ENCODE measurements at places on chromosomes 13 and 19.
A peak's percentile ranks its signal among the peaks of the same experiment; 100 is the strongest.

DNA sequence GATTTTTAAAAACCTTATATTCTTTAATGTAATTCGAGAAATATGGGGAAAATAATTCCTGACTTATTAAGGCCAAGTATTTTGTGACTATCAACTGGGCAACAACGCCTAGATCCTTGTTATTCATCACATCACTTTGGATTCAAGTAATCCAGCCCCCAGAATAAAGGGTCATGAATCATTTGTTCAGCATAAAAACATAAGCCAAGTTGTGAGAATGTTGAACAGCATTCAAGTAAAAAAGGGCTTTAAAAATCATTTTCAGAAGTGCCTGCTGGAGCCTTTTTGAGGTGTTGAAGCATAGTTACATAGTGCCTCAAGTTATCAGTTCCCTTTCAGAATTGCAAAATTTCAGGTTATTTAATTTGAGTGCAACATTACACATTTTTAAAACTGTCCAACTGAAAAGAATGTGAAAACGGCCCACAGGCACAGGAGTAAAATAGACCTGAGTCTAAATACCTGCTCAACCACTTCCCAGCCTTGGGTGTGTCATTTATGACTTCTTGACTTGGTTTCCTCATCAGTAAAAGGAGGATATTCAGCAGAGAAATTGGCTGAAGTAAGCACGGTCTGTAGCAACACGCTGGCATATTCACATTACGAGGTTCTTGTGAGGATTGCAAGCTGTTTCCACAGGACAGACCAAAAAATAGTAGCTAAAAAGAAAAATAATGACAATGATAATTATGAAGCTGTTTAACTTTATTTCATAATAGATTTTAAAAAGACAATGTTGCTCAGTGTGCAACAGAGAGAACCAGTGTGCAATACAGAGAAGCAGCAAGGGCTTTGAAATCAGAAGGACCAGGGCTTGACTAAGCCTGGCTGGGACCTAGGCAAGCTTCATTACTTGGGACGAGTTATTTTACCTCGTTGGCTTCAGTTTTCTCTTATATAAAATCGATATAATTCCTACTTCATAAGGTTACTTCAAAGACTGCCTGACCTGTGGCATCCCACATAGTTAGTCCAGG is 56.6 kb downstream of the MBNL2 start:
- DNase-seq, result no peak

GRCh38 chr19:7983286-7983950 is 22.0 kb downstream of the ELAVL1 start:
- no peak for DNase-seq

DNA sequence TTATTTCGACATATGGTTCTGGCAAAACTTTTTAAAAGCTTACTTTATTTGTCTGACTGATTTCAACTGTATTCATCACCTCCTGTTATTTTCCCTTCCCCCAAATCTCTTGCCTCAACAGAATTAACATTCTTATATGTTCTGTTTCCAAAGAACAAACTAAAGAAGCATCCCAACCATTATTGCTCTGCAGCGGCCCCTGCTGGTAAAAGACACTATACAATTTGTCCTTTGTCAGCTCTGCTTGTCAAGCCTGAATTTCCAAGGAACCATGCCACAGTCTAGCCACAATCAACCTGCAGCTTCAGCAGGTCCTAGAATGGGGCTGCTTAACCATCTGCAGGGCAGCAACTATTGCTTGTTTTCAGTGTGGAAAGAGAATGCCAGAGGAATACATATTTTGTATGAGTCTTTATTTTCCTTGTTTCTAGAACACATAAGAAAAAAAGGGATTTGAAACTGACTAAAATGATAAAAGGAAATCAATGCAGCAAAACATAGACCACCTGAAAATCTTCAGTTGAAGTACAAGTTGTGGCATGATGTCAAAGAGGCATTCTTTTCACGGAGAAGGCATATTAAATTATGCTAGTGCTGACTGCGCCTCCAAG is 845.3 kb downstream of the DIAPH3 start:
- peak; percentile 39 for DNase-seq

GRCh38 chr13:27827646-27828045 is 35.4 kb downstream of the GSX1 start:
- no peak for DNase-seq

- DNase-seq, result no peak
These were observed 39.4 kb downstream of the VSTM2B start for GRCh38 chr19:29565171-29565570.

DNA sequence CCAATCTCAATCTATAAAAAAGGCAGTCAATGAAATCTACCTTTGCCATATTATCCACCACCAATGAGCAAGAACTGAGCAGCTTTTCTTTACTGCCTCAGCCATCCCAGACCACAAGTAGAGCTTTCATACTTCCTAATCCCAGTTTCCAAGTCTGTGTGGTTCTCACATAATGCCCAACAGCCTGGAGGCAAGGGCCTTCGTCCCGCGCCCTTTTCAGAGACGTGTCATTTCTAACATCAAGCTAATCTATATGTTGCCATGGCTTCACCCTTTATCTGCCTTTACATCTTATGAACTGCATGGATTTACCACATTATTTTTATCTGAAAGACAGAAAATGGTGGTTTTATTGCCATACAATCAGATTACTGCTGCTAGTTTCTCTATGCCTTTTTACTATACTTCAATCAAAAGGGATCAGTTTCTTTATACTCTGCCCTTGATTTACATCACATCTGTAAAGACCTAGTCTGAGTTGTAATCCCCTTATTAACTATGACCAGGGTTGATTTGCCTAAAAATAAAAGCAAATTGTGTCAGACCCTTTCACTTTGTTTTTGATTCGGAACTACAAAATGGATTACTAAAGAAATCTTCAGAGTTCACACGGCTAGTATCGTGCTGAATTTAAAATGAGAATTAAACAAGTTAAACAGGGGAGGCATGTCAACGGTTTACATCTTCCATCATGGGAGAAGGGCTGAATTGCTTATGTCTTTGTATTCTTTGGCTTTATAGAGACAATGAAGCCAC is 5.9 kb downstream of the EFNB2 start:
- DNase-seq, result no peak

DNA sequence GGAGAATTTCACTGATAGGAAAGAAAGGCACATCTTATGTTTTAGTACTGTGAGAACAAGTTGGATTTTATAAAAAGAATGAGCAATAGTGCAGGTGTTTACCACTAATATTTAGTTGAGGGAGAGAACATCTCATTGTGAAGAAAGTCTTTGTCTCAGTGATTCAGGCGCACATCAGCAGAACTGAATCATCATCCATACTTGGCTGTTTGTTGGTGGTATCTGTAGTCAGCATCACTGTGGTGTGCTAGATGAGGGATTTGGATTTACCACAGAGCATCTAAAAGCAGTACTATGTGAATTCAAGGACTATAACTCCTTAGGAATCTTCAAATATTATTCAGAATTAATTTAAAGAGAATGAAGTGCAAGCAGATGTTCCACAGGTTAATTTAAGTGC is 1380.5 kb upstream of the ATXN8OS start:
- DNase-seq, result no peak

- DNase-seq, result no peak
These were observed 184.1 kb downstream of the ZNF536 start for GRCh38 chr19:30556230-30556711.

GRCh38 chr13:88925954-88926353 is 1254.8 kb downstream of the SLITRK5 start:
- DNase-seq, result no peak

- no peak for DNase-seq
These were observed 436.8 kb downstream of the FGF14 start for GRCh38 chr13:101965096-101965495.

GRCh38 chr19:9406798-9407352 is 28.5 kb downstream of the ZNF266 start:
- DNase-seq, result peak; percentile 33

GRCh38 chr13:20492641-20493040 is 33.0 kb downstream of the CRYL1 start:
- DNase-seq, result peak; percentile 50

DNA sequence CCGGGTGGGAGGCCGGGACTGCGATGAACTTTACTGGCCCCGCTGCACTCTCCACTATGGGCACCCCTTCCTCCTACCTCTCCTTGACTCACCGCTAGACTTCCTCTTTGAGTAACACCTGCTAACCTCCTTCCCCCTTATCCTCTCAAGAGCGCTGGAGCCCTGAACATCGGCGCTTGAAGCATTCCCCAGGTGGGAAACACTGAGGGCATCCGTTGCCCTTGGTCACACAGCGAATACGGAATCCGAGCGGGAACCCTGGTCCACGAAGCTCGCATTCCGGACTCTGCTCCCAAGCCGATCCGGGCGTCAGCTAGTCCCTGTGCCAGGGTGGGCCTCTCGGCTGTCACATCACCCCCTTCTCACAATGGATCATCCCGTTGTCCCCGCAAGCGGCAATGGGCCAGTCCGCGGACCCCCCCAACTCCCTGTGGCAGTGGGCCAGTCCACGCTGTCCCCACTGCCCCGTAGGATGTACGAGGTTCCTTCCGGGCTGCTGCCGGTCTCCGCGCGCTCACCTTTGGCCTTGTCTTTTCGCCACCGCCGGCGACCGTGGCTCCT is 4.2 kb downstream of the LIPE start:
- DNase-seq, result peak; percentile 69

DNA sequence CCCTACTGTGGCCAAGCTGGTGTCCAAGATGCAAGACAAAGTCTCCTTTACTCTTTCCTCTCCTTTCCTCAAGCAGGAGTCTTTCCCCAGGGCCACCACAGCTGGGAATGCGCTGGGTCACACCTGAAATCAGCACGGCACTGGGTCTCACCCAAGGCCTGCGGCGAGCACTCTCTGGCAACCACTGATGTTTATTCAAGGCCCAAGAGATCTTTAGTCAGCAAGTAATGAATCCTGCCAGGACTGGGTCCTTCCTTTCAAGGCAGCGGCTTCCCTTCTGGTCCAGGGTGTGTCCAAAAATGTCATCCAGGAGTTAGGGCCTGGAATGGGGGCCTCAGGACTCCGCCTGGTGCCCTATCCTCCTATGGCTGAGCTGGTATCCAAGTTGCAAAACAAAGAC is 24.1 kb downstream of the BLOC1S3 start:
- DNase-seq, result no peak

GRCh38 chr19:45597425-45598111 is 4.4 kb downstream of the GPR4 start:
- DNase-seq, result no peak

DNA sequence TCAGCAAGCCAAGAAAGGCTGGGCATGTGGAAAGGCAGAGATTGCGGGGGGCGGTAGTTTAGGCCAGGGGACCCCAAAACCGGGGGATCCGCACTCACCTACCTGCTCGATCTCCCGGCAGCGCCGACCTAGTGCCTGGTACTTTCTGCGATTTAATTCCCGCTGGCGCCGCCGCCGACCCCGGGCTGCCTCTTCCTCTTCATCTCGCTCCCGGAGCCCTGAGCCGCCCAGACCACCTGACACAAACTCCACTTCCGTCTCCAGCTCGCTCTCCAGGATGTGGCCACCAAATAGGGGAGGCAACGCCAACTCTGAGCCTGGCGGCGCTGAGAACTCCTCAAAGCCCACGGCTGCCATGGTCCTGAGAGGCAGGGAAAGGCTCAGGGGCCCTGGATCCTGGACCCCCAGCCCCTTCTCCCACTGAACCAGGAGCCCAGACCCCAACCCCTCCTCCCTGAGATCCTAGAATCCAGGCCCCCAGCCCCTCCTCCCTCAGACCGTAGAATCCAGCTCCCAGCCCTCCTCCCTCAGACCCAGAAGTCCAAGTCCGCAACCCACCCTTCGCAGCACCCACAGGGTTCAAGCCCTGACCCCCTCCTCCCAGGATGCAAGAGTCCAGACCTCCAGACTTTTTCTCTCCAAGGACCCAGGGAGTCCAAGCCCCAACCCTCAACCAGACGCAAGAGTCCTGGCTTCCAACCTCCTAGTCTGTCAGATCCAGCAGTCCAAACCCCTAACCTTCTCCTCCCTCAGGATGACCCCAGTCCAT is 933 bp downstream of the TFPT start:
- peak; percentile 59 for DNase-seq

DNA sequence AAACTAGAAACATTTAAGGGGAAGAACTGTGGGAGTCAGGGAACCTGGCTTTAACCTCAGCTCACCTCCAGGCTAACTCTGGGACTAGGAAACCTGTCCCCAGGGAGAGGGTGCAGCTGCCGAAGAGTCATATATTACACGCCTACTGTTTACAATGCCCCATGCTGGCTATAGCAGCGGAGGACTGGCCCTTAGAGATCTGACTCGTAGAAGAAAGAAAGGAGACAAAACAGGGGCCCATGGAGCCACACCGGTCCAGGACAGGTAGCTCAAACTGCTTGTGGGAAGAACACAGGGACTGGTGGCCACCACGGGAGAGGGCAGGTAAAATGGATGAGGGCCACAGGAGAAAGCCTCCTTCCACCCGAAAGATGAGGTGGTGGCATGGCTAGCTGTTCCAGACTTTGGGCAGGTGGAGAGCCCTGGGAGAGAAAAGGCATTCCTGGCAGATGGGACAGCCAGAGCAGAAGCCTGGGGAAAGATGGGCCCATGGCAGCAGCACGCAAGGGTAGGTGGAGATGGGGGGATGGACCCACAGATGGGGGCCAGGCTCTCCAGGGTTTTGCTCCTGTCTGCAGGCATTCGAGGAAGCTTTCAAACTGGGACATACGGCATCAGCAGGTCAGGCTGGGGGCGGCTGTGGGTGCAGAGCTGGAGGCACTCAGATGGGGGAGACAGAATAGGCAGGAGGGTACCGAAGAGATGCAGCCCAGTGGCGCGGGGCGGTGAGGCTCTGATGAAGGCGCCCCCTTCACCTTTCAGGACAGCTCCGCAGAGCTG is 69.5 kb downstream of the LATS2 start:
- DNase-seq, result no peak

DNA sequence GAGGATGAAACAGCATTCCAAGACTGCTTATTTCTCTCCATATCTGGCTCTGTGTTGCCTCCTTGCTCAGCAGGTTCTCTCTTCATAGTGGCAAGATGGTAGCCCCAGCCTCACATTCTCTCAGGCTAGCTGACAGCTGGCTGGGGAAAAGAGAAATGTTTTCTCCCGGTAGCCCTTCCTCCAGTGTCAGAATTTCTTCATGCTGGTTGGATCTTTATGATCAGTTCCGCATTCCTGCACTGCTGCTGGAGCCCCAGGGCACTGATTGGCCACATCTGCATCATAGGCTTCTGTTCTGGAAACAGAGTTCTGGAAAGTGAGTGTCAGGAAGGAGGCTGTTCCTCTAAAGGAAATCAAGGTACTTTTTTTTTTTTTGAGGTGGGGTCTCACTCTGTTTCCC is 24.6 kb downstream of the POP4 start:
- DNase-seq, result no peak

DNA sequence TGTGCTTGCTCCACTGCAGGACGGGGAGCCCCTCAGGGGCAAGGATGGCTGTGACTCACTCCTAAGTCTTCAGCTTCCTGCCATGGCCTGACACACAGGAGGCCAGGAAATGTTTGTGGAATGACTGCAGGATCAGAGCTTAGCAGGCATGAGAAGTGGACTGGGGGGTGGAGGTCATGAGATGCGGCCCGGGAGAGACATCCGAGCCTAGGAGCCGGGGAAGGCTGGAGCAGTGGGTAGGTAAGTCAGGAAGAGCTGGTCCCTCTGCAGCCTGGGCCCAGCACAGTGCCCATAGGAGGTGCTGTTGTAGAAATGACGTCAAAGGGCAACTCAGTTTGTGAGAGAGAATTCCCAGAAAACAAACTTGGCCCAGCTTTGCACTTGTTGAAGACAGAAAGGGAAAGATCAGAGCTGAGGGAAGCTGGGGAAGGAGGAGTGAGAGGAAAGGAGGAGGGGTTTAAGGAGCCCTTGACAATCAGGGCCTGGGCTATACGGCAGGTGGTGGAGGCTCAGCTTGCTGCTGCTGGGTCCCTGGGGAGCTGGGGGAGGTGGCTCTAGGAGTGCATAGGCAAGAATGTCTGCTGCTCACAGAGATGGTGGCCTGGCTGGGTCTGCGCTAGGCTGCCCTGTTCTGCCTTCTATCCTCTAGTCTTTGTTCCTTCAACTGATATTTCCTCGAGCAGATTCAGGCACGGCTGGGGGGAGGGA is 18.5 kb downstream of the POU2F2 start:
- DNase-seq, result no peak

GRCh38 chr13:109983447-109983846 is 197.1 kb upstream of the IRS2 start:
- no peak for DNase-seq
